NT2/D1 (cell line): ENCODE measurements at places on chromosomes 2 and 18.

GRCh38 chr2:145157036-145157675, 637.2 kb upstream of the ZEB2 start:
- DNase-seq = no peak

GRCh38 chr18:8744038-8744437, 38.7 kb downstream of the MTCL1 start:
- DNase-seq = no peak

DNA sequence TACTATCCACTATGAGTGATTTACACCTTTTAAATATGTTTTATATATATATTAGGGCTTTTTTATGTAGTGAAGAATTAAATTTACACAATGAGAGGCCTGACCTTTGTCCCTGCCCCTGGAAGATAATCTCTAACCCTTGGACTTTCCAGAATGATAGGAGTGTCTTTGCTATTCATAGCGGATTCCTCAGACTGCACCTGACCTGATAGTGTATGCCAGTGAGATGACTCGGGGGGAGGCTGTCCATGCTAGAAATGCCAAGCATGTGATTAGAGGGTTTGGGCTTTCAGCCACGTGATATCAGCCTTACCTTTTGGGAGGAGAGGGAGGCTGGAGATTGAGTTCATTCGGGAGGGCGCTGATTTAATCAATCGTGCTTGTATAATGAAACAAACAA, 44.1 kb upstream of the LHCGR start:
- no peak for DNase-seq

- DNase-seq = no peak
These were observed 65.7 kb downstream of the MCFD2 start for GRCh38 chr2:46849721-46850556.
